Activated T-cell treated with anti-CD3 and anti-CD28 coated beads, Interleukin-2, amount 50 U/mL, for 4 hours (primary cell): ENCODE measurements at places on chromosomes 7 and 10. TPM values are rescaled to one million over a fixed set of nuclear protein-coding genes. Genes with fewer than 3 reads are reported as not detected.

Gene FAM131B
- 0.50 TPM for total RNA-seq

Gene PRPF18
- 24.5 TPM for total RNA-seq

Gene SUV39H2
- 21.6 TPM for total RNA-seq

Gene HPSE2
- not detected for total RNA-seq

Gene TLL2
- total RNA-seq = not detected

Gene GSAP
- 1.6 TPM for total RNA-seq

Gene RADIL
- total RNA-seq = 0.08 TPM

GRCh38 chr10:73965890-73966768 is 31.8 kb upstream of the VCL start:
- DNase-seq = no peak

GRCh38 chr7:77866786-77867536 is 68.4 kb downstream of the PHTF2 start:
- DNase-seq = no peak

- no peak for DNase-seq
Observed at GRCh38 chr7:116261904-116262303, 51.6 kb downstream of the TES start.

GRCh38 chr10:106181501-106181900 is 983.0 kb downstream of the SORCS1 start:
- DNase-seq = no peak
